ENCODE measurements at places on chromosomes 2 and 18. TPM values are rescaled to one million over a fixed set of nuclear protein-coding genes. Genes with fewer than 3 reads are reported as not detected.

Gene SH3BP4
- 49.7 TPM for total RNA-seq

GRCh38 chr2:86300496-86300895 is 36.9 kb downstream of the REEP1 start:
- DNase-seq, result peak; percentile 38

DNA sequence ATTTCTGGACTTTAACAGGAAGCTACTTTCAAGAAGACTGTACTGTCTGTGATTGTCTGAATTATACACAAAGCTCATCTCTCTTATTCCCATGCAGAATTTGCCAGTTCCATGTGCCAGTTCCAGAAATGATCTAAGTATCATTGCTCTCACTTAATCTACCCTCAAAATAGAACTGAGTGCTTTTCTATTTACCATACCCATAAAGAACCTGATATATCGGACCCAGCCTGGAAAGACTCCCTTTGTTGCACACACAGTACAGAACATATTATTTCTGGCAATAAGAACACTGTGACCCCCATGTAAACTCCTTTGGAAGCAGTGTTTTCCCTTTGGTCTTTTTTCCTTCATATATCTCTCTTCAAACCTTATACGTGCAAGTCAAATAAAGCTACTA is 102.3 kb upstream of the TTN start:
- DNase-seq, result no peak

DNA sequence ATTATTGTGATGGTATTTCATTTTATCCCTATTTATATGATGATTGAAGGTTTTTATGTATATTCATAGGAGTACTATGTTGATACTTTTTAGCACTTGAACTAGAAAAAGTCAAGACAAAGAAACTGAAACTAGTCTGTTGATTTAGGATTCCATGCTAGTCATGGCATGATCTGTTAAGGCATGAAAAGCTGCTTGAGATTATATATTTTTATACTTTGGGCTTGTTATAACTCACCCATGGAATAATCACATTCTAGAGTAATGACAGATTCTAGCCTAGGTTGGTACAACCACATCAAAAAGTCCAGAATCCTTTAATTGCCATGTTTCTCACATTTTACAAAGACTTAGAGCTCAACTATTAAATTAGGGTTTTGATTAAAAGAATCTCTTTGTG is 472.6 kb upstream of the CELF4 start:
- DNase-seq, result no peak

GRCh38 chr2:188032306-188032705 is 259.4 kb upstream of the GULP1 start:
- DNase-seq, result no peak

Data from fibroblast of the aortic adventitia (primary cell).